Occipital lobe (tissue), 3 donors: ENCODE measurements at places on chromosomes 13 and 19. TPM values are rescaled to one million over a fixed set of nuclear protein-coding genes. Genes with fewer than 3 reads are reported as not detected.
A peak's percentile ranks its signal among the peaks of the same experiment; 100 is the strongest.

The CBARP gene
- 6.6 TPM for total RNA-seq

DNA sequence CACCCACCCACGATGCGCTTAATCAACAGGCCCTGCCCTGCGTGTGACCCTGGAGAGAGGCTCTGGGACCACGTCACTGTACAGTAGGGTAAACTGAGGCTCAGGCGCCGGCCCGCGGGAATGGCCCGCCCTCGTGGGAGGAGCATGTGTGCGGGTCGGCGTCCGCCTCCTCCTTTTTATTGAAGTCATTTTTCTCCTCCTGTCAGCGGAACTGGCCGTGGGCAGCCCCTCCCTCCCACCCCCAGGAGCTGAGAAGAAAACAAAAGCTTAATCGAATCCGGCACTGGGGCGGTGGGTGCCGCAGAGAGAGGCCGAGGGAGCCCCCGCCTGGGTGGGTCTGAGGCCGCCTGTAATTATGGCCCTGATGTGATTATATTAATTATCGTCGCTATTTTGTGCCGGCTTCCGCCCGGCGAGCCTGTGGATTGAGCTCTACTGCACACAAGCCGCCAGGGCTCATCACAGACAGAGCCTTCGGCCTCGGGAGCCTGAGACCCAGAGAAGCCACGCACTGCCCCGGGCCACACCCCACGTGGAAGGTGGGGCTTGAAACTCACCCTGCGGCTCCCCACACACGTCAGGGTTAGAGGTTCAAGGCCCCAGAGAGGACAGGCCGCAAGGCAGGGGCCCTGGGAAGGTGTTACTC, 7.0 kb downstream of the C2CD4C start:
- no peak for DNase-seq

- no peak for DNase-seq
Measured at GRCh38 chr19:30385666-30386065, 13.5 kb downstream of the ZNF536 start.

DNA sequence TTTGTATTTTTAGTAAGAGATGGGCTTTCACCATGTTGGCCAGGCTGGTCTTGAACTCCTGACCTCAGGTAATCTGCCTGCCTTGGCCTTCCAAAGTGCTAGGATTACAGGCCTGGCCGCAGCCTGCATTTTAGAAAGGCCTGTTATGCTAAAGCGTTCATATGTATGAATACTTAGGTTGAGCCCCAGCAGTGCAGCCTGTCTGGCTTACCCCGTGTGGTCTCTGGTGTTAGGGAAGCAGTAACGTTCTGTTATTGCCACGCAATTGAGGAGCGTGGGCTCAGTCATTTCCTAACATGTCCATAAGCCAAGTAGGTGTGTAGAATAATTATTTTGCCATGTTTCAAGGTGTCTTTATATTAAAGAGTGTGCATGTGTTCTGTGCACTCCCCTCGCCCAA, 14.3 kb downstream of the HNRNPM start:
- DNase-seq = no peak

- DNase-seq = no peak
Measured at GRCh38 chr19:1410789-1411188, 3.4 kb downstream of the DAZAP1 start.

DNA sequence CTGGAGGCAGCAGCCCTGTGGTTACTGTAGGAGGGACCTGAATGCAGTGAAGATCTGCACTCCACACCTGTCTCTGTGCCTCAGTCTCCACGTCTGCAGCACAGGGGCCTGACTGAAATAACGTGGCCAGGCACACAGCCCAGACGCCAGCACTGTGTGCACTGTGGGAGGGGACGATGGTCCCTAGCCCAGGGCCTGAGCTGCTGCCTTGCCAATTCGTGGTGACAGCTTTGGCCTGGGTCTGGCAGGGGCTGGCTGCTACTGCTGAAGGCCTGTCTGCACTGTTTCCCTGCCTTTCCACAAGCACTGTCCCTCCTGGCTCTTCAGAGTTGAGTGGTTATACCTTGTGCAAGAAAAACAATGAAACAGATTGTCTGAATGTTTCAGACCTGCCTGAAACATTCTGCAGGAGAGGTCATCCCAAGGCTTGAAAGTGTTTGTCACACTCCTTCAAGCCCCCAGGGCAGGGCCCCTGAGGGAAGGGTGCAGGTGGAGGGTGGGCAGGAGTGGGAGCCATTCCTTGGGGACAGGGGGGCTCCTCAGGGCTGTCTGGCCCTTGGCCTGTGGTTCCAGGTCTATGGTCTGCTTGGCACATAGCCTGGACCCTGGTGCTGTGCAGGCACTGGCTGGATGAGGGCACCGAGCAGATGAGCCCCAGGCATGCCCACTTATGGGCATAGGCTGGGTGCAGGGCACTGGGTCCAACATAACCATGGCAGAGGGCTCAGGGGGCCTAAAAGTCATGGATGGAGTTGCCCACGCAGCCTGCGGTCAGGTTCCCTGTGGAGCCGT, 38.7 kb upstream of the LDLR start:
- DNase-seq = no peak

The KLK14 gene
- total RNA-seq = not detected

The IZUMO1 gene
- total RNA-seq = 0.16 TPM

The OR7C1 gene
- not detected for total RNA-seq

The ZNF14 gene
- 30.3 TPM for total RNA-seq

DNA sequence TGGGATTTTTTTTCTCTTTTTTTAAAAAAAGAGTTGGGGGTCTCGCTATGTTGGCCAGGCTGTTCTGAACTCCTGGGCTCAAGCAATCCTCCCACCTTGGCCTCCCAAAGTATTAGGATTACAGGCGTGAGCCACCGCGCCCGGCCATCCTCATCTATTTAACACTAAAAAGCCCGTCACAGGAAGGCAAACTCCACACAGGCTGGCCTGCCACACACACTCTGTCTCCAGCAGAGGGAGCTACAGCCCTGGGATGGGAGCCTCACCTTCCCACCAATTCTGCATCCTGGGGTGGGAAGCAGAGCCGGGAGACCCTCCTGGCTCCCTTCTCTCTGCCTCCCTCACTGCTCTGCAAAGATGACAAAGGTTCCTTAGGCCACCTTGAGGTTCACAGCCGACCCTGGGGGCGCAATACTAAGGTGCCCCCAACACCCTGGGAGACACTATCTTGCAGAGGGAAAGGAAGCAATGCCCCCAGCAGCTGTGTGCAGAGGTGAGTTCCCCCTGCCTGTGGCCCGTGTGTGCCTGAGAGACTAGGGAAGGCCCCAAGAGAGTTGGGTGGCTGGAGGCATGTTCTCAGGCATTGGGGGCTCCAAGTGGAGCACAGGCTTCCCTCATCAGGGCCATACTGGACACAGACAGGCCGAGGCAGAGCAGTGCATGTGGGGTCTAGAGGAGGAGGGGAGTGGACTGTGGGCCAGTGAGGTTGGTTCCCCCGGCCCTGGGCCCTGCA, 27.4 kb upstream of the TIMM44 start:
- DNase-seq = peak; percentile 23

- DNase-seq = no peak
Measured at GRCh38 chr19:12597594-12597993, 13.0 kb downstream of the ZNF490 start.

DNA sequence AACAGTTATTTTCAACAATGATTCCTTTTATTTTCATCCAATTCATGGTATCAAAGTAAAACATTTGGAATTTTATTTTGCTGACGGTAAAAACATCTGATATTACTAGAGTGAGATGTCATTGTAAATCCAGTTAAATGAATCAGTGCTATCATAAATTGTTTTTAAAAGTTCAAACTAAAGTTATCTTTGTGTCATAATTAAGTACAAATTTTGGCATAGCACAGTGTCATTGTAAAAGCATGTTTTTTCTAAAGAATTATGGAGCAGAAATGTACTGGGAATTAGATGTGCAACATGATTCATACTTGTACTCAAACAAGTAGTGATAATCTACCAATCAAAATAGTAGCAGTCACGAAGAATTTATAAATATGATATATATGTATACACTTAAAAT, 92.8 kb downstream of the FAM216B start:
- no peak for DNase-seq

DNA sequence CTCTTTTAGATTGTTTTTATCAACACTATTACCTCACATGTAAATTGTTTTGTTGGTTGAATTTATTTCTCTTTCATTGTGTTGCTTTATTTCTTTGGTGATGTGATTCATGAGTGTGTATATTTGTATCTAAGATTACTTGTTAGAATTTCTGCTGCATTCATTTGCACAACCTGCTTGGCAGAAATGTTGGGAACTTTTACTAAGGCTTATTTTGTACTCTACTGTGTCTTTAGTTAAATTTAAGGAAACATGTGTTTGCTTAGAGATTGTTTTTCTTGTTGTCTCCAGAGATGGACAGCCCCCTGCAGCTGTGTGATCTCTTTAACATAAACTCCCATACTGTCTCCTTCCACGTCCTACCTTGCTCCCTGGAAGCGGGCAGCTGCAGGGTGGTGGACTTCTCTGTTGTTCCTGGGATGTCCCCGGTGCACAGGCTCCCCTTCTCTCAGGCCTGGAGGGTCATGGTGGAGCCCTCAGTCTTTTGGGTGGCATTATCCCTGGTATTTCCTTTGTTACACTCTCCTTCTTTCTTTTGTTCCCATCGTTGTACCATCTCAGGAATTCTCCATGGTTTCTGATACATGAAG, 212.0 kb upstream of the SPRY2 start:
- DNase-seq = no peak

GRCh38 chr19:15251749-15252397, 19.6 kb upstream of the EPHX3 start:
- no peak for DNase-seq

- DNase-seq = no peak
Measured at GRCh38 chr19:51096473-51097165, 11.6 kb downstream of the CTU1 start.

The CPB2 gene
- total RNA-seq = not detected

- no peak for DNase-seq
Measured at GRCh38 chr13:50521831-50522149, 321.7 kb downstream of the DLEU7 start.

The SSC5D gene
- 0.31 TPM for total RNA-seq

DNA sequence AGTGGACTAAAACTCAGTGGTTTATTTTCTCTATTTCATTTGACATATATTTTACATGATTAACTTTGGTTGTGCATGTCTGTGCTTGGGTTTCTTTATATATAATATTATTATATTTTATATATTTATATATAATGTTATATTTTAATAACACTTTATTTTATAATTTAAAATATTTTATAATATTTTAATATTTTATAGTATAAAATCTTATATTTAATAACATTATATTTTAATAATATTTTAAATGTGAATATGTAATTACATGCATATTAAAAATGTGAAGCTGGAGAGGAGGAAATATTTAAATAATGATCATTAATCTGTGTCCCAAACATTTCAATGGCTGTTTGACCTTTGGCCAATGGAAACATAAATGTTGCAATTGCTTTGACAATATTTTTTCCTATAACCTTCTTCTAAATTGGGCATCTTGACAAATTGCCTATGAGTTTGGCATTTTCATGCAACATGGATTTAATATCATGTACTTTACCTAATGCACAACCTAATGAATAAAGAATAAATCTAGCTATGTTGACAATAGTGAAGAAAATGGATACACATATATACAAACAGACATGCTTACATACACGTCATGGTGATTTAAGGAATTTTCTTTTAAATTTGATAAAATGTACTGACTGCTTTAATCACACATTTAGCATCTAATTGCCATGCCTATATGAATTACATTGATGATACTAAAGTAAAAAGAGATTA, 607.1 kb downstream of the SLITRK6 start:
- no peak for DNase-seq

The TPTE2 gene
- 0.16 TPM for total RNA-seq

DNA sequence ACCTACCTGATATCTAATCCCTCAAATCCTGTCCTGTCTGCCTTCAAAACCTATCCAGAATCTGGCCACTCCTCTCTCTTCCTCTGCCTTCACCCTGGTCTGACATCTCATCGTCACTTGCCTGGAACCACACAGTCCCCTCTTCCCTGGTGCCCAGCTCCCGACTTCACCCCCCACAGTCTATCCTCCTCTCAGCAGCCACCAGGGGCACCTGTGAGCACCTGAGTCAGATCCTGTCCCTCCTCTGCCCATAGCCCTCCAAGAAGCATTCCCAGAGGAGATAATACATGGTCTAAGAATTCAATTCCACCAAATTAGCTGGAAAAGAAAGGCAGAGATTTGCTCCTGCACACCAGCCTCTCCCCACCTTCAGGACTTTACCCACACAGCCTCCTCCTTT, 48.9 kb downstream of the ZNRF4 start:
- DNase-seq = no peak

- DNase-seq = no peak
Measured at GRCh38 chr19:36222503-36222902, 7.6 kb downstream of the ZNF146 start.

DNA sequence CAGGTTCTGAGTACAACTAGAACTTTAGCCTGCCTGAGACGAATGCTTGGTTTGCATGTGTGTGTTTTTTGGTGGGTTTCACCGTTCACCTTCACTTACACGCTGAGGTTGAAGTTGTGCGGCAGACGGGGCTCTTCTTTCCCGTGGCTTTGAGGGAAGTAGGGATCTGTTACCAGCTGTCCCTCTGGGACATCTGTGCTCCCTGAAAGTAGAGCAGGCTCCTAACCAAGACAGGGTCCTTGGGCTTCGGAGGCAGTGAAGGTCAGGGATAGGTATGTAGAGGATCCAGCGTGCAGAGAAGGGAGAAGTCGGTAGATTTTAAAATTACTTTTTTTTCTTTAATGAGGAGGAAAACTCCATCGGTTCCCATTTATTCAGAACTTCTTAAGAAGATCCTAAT, 48.7 kb downstream of the ZNF536 start:
- DNase-seq = no peak

GRCh38 chr13:40334031-40334430, 332.4 kb downstream of the FOXO1 start:
- no peak for DNase-seq

The EXOSC5 gene
- 14.8 TPM for total RNA-seq

The DNAJB1 gene
- total RNA-seq = 33.5 TPM

DNA sequence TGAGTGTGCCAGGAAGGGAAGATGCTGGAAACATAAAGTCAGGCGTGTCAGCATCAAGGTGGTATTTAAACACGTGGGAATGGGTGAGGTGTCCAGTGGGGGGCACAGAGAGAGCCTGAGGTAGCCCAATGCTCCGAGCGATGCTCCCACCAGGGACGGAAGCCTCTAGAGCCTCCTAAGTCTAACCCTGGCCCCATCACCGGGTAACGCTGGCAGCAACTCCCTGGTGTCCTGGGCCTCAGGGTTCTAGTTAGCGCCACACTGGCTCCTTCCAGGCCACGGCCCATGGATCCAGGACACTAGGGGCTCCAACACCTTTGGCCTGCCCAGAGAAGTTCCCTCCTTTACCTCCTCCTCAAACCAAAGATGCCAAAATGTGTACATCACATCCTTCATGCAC, 65.4 kb downstream of the EPS15L1 start:
- no peak for DNase-seq

DNA sequence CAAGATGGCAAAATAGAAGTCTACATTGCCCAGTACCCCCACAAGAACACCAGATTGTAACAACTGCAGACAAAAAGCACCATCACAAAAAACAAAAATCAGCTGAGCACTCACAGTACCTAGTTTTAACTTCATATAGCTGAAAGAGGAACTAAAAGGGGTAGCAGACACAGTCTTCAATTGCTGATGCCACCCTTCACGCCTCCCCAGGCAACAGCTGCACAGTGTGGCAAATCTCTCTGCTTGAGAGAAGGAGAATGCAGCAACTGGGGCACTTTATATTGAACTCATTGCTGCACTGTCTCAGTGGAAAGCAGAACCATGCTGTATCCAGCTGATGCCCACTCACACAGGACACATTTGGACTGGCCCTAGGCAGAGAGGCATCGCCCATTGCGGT, 2714.5 kb upstream of the PCDH20 start:
- DNase-seq = no peak
